Smooth muscle cell of the pulmonary artery (primary cell): ENCODE measurements at places on chromosomes 1 and 21. TPM values are rescaled to one million over a fixed set of nuclear protein-coding genes. Genes with fewer than 3 reads are reported as not detected.

The GREM2 gene
- 5.4 and 14.7 TPM in 2 replicates for total RNA-seq

The VAV3 gene
- 0.33 and 0.69 TPM in 2 replicates for total RNA-seq

The HEATR1 gene
- total RNA-seq = 29.2 and 44.4 TPM in 2 replicates

The ASCL5 gene
- not detected in 2 replicates for total RNA-seq

The FCAMR gene
- not detected in 2 replicates for total RNA-seq

The CRYZ gene
- total RNA-seq = 37.3 and 46.7 TPM in 2 replicates

The ADAM30 gene
- total RNA-seq = 0.03 TPM in 1 of 2 replicates, not detected in the other

The KRTAP13-2 gene
- total RNA-seq = not detected in 2 replicates

The INAVA gene
- 0.03 and 0.07 TPM in 2 replicates for total RNA-seq

The ATP6V1G3 gene
- total RNA-seq = not detected in 2 replicates

The TRIM63 gene
- total RNA-seq = 0.07 and 0.30 TPM in 2 replicates

The KRTAP21-2 gene
- not detected in 2 replicates for total RNA-seq

The RGS13 gene
- total RNA-seq = not detected in 2 replicates

The KPRP gene
- total RNA-seq = not detected in 2 replicates

The SNIP1 gene
- total RNA-seq = 11.0 and 13.8 TPM in 2 replicates

The MX2 gene
- total RNA-seq = 2.2 and 3.3 TPM in 2 replicates

The PPM1J gene
- 1.0 and 1.5 TPM in 2 replicates for total RNA-seq

The MAP10 gene
- total RNA-seq = 0.85 and 1.2 TPM in 2 replicates

The FTCD gene
- total RNA-seq = 0.56 and 0.65 TPM in 2 replicates

The TRIM58 gene
- total RNA-seq = 0.07 and 0.13 TPM in 2 replicates

The HPCAL4 gene
- not detected in 2 replicates for total RNA-seq

The NFASC gene
- 42.0 and 47.6 TPM in 2 replicates for total RNA-seq

The MYOG gene
- not detected in 2 replicates for total RNA-seq

The NGF gene
- total RNA-seq = 6.6 and 8.8 TPM in 2 replicates

The ASPM gene
- total RNA-seq = 4.3 and 15.1 TPM in 2 replicates

The OR2T29 gene
- not detected in 2 replicates for total RNA-seq

The TAS1R1 gene
- 0.20 and 0.46 TPM in 2 replicates for total RNA-seq

The GPR25 gene
- total RNA-seq = not detected in 2 replicates

The PSMG1 gene
- total RNA-seq = 28.0 and 35.1 TPM in 2 replicates

The SELP gene
- total RNA-seq = 0.07 and 0.13 TPM in 2 replicates

The RNF186 gene
- not detected in 2 replicates for total RNA-seq

The RBM34 gene
- total RNA-seq = 35.3 and 41.7 TPM in 2 replicates

The SH3D21 gene
- 10.0 and 13.6 TPM in 2 replicates for total RNA-seq

The CAMK1G gene
- total RNA-seq = 0.23 and 2.3 TPM in 2 replicates

The RGS7 gene
- 0.83 and 1.0 TPM in 2 replicates for total RNA-seq

The MASP2 gene
- total RNA-seq = not detected in 2 replicates

The PDPN gene
- total RNA-seq = 1.1 and 17.3 TPM in 2 replicates

The LRRC38 gene
- 0.07 TPM in 1 of 2 replicates, not detected in the other for total RNA-seq

The MFSD2A gene
- total RNA-seq = 1.4 and 5.2 TPM in 2 replicates

The PLA2G2A gene
- total RNA-seq = not detected in 2 replicates

The GBP7 gene
- total RNA-seq = not detected in 2 replicates

The XCL2 gene
- not detected in 2 replicates for total RNA-seq

The PTPN22 gene
- 0.91 and 4.7 TPM in 2 replicates for total RNA-seq

The TCP10L gene
- 0.26 and 0.65 TPM in 2 replicates for total RNA-seq

The S100A8 gene
- not detected in 2 replicates for total RNA-seq

The F5 gene
- under 0.01 TPM in 1 of 2 replicates, not detected in the other for total RNA-seq

The KRTAP23-1 gene
- total RNA-seq = not detected in 2 replicates

The NTMT2 gene
- total RNA-seq = not detected in 2 replicates
